ENCODE measurements at places on chromosomes 7 and 10.

GRCh38 chr7:149284343-149284742, 22.3 kb downstream of the ZNF783 start:
- DNase-seq = peak; percentile 68

- DNase-seq = no peak
These were observed 32.4 kb downstream of the TRIM24 start for GRCh38 chr7:138492423-138492822.

GRCh38 chr7:44461387-44461786, 29.1 kb downstream of the NUDCD3 start:
- peak; percentile 68 for DNase-seq

DNA sequence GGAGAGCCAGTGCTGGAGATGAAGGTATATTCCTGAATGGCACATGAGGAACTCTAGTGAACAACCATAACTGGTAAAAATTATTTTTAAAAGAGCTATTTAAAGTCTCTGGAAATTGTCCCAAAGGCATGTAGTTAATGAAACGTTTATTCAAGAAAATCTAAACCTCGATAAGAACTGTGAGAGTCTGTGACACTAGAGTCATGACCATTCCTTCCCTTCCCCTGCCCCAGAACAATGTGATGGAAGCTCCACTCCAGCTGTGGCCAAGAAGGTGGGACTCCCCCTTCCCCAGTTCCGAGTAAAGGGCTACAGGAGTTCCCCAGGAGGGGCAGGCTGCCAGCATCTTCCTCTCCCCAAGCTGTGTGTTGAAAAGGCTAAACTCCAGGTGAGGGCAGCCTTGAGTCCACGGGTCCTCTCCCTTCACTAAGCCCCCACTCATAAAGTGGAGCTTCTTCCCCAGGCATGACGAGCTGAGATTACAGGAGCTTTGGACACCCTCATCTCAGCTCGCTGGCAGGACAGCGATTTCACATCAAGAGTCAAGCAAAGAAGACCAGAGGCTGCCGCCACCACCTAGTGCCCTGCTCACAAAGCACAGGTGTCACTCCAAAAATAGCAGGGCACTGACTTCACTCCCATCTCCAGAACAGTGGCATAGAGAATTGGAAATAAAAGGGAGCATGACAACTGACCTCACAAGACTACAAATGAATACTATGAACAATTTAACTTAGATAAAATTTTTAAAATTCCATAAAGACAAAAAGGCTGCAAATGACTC, 68.5 kb downstream of the NHLRC2 start:
- DNase-seq = no peak

DNA sequence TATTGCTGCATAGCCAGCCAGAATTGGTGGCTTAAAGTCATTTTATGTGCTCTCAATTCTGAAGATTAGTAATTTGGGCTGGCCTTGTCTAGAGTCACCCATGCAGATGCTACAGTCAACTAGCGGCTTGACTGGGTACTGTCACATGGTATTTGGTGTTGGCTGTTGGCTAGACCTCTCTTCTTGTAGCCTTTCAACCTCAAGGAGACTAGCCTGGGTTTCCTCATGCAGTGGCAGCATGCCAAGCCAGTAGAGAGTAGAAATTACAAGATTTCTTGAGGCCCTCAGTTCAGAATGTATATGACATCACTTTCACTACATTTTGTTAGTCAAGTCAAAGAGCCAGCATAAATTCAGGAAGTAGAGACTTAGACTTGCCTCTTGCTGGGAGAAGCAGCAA, 3.7 kb upstream of the ZNF800 start:
- DNase-seq = peak; percentile 36

DNA sequence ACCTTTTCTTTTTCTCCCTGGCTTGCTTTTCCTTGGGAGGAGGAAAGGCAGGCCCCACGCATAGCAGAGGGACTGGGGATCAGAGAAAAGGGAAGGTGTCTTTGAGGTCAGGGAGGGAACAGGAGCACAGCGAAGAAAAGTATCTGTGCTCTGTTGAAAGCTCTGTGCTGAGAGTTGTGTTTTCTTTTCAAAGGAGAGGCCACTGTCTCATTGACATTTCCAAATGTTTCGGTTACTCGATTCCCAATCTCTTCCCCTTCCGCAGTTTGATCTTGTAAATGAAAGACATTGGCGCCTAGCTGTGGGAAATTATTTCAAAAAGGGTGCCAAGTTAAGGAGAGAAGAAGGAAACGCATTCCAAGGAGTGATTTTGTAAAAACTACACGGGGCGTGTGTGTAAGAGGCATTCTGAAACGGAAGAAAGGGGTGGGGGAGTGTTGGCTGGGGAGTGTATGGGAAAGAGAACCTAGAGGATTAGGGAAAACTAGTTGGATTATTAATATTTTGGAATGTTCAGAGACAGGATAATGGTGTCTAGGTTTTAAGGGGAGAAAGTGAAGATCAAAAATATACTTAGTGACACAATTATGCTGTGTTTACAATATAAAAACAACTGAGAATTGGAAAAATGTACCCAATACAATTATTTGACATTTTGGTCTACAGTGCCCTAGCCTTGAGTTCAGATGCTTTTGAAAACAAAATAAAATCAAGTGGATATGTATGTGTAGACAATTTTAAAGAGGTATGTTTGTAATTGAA, 708 bp downstream of the KLHDC10 start:
- DNase-seq = no peak

- peak; percentile 80 for DNase-seq
These were observed 85.9 kb upstream of the MKI67 start for GRCh38 chr10:128211953-128212727.

- peak; percentile 74 for DNase-seq
These were observed 63.2 kb downstream of the MKI67 start for GRCh38 chr10:128062881-128063563.

GRCh38 chr10:6498771-6499170, 81.3 kb downstream of the PRKCQ start:
- peak; percentile 70 for DNase-seq

DNA sequence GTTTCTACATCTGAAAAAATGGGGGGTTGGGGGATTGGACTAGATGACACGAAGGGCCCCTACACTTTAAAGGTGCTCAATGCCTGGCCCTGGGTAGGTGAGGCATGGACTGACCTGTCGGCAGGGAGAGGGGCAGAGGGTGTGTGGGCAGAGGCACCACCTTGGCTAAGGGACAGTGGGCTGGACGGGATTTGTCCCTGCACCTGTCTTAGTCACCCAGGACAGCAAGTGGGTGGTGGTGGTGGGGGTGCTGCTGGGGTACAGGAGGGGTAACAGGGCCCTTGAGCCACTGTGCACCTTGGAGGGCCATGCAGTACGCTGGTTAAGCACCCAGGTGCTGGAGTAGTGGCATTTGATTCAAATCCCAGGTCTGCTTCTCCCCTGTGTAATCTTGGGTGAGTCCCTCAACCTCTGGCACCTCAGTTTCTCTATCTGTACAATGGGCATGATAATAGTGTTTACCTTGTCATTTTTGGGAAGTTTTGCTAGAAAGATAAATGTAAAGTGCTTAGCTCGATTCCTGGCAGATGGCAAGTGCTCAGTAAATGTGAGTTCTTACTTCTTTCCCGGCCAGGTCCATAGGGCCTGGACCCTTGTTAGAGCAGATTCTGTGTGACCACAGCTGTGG, 18.1 kb upstream of the SFRP5 start:
- no peak for DNase-seq

DNA sequence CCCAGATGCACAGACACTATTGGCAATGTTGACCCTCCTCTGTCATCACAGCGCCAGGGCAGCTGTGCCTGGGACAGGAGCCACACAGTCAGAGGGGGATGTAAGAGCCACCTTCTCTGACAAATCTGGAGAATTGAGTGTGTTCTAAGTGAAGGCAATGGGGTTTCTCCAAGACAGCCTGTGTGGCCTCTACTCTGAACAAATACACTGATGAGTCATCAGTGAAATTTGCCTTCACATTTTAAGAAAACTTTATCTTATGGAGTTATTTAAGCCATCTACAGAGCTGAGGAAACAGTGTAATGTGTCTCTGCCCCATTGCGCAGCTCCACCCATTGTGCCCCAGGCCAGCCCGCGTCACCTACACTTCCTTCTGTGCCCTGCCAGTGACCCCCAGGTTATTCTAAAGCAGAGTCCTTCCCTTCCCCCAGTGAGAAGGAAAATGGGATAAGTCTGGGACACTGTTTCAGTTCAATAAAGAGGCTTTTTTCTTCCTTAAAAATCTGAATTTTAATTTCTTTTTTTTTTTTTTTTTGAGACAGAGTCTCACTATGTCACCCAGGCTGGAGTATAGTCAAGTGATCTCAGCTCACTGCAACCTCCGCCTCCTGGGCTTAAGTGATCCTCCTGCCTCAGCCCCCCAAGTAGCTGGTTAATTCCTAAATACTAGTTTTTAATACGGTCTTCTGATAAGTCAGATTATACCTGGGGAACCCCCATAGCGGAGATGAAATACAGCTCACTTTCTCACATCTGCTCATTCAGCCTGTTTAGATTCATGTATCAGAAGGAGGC, 21.8 kb downstream of the AKR1E2 start:
- no peak for DNase-seq

DNA sequence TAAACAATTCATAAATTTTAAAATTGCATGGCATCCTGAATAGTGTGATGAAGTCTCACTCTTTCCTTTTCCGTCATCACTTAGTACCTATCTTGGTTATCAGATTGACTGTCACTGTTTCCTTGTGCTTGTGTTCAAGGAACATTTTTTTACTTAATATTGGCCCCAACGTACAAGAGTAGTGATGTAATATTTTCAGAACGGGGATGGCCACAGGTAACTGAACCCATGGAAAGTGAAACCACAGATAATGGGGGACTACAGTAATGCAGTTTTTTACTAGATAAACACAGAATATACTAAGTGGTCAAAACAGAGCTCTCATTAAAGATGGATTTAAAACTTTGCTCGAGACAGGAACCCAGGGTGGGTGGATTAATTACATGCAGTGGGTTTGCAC, 85.4 kb downstream of the MACC1 start:
- DNase-seq = no peak

GRCh38 chr10:106136175-106136574, 1028.3 kb downstream of the SORCS1 start:
- no peak for DNase-seq

Measured in CD4-positive, alpha-beta memory T cell (primary cell).